ENCODE measurements at places on chromosomes 13 and 19.

DNA sequence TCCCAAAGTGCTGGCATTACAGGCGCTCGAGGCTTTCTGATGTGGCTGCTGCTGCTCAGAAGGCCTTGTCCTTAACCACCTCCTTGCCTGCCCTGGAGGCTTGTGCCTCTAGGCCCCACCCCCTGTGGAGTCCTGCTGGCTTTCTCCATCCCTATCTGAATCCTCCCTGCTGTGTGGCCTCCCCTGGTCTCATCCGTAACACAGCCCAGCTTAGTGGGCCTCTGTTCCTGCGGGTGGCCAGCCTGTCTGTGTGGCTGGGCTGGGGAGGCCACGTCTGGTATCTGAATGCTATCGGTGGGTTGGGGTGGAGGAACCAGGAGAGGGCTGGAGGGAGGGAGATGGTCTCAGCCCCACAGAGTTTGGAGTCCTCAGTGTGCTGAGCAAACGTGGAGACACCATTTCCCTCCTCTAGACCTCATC, 4.7 kb downstream of the RPL28 start:
- no peak for DNase-seq

GRCh38 chr13:59494151-59494550, 669.6 kb downstream of the DIAPH3 start:
- DNase-seq, result no peak

DNA sequence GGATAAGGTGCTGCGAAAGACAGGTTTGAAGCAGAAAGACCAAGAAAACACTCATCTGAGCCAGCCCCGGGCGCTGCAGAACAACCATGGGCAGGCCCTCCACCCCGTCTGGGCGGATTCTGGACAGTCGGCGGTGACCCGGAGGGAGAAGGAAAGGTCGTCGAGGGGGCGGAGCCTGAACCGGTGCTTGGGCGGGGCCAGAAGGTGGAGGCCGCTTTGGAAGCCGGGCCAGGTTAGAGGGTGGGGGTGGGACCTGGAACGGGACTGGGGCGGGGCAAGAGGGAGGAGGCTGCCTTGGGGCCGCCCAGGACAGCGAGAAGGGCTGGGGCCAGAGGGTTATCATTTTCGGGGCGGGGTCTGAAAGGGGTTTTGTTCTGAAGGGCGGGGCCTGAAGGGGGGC, 5.0 kb upstream of the ZNF765 start:
- DNase-seq, result no peak

GRCh38 chr13:27526516-27526915, 76.2 kb upstream of the MTIF3 start:
- no peak for DNase-seq

DNA sequence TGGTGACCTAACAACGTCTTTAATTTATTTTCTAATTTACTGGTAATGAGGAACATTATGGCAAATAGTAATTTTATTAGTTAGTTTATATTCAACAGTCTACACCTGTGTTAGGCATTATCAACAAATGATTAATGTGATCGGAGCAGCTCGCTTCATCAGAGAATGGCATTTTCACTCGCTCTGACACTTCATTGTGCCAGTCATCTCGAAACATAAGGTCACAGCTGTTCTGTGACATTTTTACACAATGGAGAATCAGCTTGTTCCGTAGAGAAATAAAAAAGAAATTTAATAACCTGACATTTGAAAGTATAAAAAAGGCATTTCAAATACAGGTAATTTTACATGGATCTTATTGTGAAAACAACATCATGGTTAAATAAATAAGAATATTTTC, 858.4 kb downstream of the SLITRK6 start:
- DNase-seq, result no peak

DNA sequence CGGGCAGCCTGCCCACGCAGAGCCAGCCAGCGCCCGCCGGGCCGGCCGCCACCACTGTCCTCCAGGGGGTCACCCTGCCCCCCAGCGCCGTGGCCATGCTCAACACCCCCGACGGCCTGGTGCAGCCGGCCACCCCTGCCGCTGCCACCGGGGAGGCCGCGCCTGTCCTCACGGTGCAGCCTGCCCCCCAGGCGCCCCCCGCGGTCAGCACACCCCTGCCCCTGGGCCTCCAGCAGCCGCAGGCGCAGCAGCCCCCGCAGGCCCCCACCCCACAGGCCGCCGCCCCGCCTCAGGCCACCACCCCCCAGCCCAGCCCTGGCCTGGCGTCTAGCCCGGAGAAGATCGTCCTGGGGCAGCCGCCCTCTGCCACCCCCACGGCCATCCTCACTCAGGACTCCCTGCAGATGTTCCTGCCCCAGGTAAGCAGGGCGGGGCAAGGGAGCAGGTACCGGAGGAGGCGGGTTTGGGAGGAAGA, 32.3 kb upstream of the EHD2 start:
- DNase-seq, result no peak

- DNase-seq, result no peak
Measured at GRCh38 chr19:33282036-33282671, 20.2 kb downstream of the CEBPA start.

DNA sequence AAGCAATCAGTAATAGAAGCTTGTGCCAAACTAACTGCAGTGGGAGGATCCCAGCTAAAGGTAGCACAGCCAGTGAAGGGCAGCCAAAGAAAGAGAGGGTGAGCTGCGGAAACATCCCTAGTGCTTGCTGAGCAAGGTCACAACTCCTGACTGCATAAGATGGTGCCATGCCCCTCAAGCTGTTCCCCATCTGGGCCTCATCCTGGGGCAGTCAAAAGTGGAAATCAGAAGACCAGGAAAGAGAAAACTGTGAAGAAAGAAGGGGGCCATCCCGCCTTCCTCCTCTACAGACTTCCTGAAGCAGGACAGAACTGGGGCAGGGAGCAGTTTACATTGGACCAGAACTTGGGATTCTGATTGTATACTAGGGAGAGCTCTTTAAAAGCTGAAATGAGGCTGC, 159.2 kb downstream of the TNFSF13B start:
- no peak for DNase-seq

GRCh38 chr19:50899569-50899968, 11.6 kb downstream of the KLK4 start:
- no peak for DNase-seq

DNA sequence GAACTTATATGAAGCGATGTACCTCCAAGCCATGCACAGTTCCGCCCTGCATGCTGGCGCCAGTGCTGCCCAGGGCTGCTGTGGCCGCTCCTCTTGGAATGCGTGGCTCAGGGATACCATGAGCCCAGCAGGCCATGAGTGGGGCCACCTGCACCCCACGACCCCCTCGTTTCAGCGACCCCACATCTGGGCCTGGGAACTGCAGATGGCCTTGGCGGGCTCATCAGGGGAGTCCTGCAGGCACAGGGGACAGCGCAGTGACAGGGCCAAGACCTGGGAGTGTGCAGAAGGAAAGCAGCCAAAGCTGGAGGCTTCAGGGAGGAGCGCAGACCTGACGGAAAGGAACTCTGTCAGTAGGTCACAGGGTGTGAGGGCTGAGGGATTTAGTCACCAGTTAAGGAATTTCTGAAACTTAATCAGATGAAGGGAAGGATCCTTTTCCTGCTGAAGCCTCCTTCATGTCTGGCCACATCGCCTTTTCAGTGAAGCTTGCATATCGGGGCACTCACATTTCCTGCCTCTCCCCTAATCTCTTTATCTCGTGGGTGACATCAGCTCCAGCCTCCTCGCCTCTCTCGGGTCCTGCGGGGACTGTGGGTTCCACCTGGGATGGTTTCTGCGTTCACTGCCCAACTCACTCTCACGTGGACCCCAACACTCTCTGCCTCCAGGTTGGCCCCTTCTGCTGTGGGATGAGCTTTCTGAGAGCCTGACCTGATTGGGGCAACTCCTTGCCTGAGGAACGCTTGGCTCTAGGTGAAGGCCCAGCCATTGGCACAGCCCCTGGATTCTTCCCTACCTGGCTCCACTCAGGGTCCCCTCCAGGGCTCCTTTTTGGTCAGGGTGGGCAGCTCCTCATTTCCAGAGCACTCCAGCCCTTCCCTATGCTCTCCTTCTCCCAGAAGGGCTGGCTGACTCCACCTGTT, 123.5 kb downstream of the CRYL1 start:
- DNase-seq, result no peak

- no peak for DNase-seq
Measured at GRCh38 chr13:112145551-112146360, 78.8 kb downstream of the SOX1 start.

- no peak for DNase-seq
Measured at GRCh38 chr19:11483366-11484111, 2.7 kb upstream of the ELAVL3 start.

- DNase-seq, result no peak
Measured at GRCh38 chr13:43905435-43906031, 25.8 kb downstream of the LACC1 start.

- DNase-seq, result no peak
Measured at GRCh38 chr13:78770601-78771000, 111.6 kb upstream of the OBI1 start.

Data from activated T-helper 1 cell treated with Interleukin-2 at 50 U/mL for 16 hours (primary cell).